Osteocyte (in vitro differentiated cells): ENCODE measurements at places on chromosomes 2 and 18.

- DNase-seq = no peak
Measured at GRCh38 chr2:210611466-210611865, 55.1 kb downstream of the CPS1 start.

GRCh38 chr18:47677952-47678351 is 252.5 kb downstream of the SMAD2 start:
- no peak for DNase-seq

- DNase-seq = no peak
Measured at GRCh38 chr2:68906716-68907115, 35.5 kb upstream of the BMP10 start.

GRCh38 chr18:13124411-13124810 is 94.1 kb upstream of the LDLRAD4 start:
- DNase-seq = no peak

GRCh38 chr2:19982268-19982667 is 7.6 kb downstream of the WDR35 start:
- no peak for DNase-seq
